ENCODE measurements at places on chromosomes 12 and 14.
A peak's percentile ranks its signal among the peaks of the same experiment; 100 is the strongest.

GRCh38 chr12:51851413-51852124 is 3.1 kb upstream of the FIGNL2 start:
- DNase-seq: no peak

GRCh38 chr12:115467531-115467930 is 783.6 kb upstream of the TBX3 start:
- no peak for DNase-seq

GRCh38 chr12:116210762-116211161 is 66.7 kb downstream of the MED13L start:
- DNase-seq: no peak

GRCh38 chr12:98968896-98969295 is 323.8 kb downstream of the APAF1 start:
- DNase-seq: no peak

- DNase-seq: no peak
Measured at GRCh38 chr12:62434494-62435302, 31.9 kb upstream of the MON2 start.

DNA sequence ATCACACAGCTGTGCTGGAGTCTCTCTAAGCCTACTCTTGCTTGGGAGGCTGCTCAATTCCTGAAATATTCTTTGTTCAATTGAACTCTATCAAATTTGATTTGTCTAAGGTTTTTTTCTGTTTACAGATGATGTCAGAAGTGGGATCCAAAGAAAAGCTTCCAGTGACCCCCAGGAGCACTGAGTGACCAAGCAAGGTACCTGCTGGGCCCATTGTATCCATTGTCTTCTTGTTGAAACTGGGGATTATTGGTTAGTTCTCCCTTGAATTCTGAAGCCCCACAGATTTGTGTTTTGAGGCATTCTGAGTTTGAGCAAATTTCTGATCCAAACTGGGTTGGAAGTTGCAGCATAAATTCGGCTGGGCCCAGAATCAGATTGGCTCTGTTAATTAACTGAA is 64.6 kb downstream of the MYF5 start:
- DNase-seq: no peak

- DNase-seq: peak; percentile 57
Measured at GRCh38 chr12:89064780-89065179, 287.5 kb downstream of the DUSP6 start.

DNA sequence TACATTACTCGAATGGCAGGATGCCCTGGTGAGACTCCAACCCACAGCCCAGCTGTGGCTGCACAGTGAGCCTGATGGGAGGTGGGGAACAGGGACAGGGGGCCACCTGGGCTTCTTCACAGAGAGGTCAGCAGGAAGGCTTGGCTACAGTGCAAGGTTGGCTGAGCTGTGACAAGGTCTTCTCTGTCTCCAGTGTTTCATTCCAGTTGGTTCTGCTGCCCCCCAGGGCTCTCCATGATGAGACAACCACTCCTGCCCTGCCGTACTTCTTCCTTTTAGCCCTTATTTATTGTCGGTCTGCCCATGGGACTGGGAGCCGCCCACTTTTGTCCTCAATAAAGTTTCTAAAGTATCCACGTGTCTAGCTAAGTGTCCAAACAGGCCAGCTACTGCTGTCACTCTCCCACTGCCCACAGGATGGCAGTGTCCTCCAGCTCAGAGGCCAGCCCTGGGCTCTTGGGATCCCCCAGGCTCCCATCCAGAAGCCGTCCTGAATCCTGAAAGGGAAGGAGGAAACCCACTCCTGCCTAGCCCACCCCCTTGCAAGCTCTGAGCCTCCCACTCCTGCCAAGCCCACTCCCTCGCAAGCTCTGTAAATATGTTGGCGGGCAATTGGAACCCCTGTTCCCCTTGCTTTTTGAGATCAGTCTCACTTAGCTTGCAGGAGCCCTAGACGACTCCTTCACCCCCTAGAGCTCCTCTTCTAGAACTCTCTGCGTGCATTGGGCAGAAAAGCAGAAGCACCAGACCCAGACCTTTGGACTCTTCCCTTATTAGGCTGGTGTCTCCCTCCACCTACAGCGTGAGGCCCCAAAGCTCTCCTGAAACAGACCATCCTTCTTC is 5.4 kb downstream of the C1QL4 start:
- DNase-seq: peak; percentile 82

- peak; percentile 46 for DNase-seq
Measured at GRCh38 chr14:34461334-34462131, 507 bp downstream of the SPTSSA start.

- peak; percentile 51 for DNase-seq
Measured at GRCh38 chr12:402029-402389, 565 bp downstream of the CCDC77 start.

- DNase-seq: peak; percentile 90
Measured at GRCh38 chr12:88242571-88242925, 100.4 kb downstream of the TMTC3 start.

GRCh38 chr12:13293096-13293495 is 96.6 kb downstream of the EMP1 start:
- DNase-seq: no peak

- no peak for DNase-seq
Measured at GRCh38 chr14:39998114-39998513, 565.9 kb upstream of the FBXO33 start.

- peak; percentile 75 for DNase-seq
Measured at GRCh38 chr12:23949348-23950209, at the start of gene SOX5. TSS of gene SOX5 (minus strand) at chr12:23949670. CDS start at chr12:23949601, 69 bp downstream.

GRCh38 chr12:40336573-40337199 is 111.9 kb downstream of the LRRK2 start:
- peak; percentile 12 for DNase-seq

DNA sequence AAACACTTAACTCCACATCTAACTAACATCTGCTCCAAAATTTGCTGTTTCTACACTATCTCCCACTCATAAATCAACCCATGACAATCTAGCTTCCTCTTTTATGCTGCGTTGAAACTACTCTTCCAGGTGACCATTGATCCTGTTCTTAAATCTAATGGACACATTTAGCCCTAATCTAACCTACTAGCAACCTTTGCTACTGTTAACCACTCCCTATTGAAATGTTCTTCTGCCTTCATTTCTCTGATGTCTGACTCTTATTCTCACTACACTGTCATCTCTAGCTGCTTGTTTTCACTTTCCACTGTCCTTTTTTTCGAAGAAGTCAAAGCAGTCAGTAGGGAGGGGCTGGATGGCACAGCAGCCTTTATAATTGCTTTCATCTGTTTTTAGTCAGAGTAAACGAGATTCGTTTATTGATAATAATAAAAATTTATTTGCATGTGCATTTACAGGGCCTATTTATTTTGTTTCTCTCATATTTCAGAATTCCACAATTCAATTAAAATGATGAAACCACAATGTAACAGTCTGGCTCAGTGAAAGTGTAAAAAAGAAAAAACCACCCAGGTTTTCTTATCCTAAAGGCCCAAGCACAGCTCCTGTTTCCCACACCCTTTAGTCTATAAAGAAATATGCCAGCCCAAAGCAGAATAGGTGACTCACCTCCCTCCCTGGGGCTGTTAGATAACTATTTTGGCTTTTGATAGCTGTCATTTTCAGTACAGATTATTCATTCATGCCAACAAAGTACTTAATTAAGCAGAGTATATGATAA is 44.9 kb downstream of the ATP2B1 start:
- DNase-seq: peak; percentile 23

DNA sequence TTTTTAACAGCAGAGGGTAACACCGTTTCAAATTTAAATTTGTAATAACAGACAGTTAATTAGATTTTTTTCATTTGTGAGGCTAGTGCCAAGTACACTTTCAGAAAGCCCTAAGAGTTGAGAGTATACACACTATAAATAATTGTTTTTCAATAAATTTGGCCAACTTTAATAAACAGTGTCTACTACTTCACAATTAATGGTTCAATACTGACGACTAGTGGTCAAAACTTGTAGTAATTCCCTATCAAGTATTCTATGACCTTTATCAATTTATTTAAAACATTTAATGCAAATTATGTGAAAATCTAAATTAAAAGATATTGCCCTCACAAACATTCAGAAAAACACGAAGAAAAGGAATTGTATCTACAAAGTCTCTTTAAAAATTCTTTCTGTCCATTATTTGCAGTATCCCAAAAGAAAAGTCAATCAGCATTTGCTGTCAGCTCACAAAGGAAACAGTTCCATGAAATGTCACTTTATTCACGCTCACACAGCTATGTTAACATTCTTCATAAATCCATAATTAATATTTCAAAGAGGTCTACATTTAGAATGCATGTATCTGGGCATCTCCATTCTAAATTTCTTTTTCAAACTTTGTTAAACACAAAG is 91.2 kb downstream of the CEP128 start:
- peak; percentile 61 for DNase-seq

DNA sequence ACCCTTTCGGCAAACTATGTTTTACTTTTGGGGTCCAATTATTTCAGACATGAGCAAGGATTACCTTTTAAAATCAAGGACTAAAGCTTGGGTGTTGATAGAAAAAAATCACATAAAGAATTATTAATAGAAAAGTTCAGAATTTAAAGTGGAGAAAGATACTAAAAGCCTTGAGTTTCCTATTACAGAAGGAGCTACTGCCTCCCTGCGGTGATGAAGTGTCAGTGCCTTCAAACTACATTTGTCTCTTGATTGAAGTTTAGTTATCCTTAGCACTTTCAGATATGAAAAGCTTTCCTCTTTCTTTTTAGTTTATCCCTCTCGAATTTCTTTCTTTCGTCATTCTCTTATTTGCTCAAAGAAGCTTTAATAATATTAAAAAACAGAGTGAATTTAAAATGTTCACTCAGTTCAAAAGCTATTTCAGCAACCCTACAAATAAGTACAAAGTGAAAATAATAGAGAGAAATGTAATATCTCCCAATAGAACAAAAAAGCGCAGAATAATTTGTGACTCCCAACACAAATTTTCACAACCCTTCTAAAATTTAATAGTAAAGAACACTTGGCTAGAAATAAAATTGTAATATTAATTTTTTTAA is 87.6 kb downstream of the SEC23A start:
- DNase-seq: peak; percentile 58

- peak; percentile 88 for DNase-seq
Measured at GRCh38 chr12:80044694-80045046, 54.7 kb upstream of the OTOGL start.

Measured in astrocyte of the spinal cord (primary cell).